ENCODE measurements at places on chromosomes 7 and 10.

DNA sequence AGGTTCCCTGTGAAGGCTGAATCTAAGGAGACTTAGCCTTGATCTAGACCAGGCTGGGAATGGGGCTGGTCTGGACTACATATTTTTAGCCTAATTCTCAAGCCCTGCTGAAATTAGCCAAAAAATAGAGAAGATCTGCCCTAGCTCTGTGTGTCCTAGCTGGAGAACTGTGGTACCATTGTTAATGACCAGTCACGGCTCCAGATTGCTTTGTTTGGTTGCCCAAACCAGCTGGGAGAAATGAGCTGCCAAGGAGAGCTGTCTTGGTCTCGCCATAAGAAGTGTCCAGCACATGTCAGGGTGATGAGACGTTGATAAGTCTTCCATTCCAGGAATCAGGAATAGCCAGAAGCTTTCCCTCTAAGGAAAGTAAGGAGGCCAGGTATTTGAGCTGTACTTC is 20.7 kb downstream of the GBX1 start:
- DNase-seq, result no peak

DNA sequence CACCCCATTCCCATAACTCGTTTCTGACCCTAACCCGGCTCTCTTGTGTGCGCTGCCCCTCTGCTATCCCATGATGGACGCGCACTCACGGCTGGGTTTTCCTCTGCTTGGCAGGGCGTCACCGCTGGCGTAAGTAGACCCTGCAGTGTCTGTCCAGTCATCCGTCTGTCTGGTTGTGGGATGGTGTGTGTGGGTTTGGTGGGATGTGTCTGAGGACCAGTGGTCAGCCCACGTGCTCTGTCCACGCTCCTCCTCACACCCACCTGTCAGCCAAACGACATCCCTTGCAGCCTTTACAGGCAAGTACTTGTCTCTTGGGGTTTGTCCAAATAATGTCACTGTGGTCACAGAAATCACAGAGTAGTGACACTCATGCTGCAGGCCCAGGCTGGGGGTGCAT is 20.8 kb downstream of the LDB3 start:
- no peak for DNase-seq

DNA sequence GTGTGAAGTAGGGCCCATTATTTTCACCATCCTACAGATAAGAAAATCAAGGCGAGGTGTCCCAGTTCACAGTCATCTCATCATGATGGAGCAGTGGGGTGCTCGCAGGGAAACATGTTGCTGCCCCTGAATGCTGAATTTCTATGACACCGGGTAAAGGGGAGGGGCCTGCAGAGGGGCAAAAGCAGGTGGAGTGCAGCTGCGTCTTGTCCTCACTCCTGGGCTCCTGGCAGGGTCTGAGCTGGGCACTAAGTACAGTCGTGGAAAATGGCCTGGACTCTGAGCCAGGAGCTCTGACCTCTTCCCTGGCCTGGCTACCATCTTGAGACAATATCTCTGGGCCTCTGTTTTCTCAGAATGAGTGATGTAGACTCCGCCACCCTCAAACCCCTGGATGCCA is 253.1 kb upstream of the PITRM1 start:
- no peak for DNase-seq

GRCh38 chr7:36019538-36019937 is 133.5 kb upstream of the EEPD1 start:
- DNase-seq, result no peak

DNA sequence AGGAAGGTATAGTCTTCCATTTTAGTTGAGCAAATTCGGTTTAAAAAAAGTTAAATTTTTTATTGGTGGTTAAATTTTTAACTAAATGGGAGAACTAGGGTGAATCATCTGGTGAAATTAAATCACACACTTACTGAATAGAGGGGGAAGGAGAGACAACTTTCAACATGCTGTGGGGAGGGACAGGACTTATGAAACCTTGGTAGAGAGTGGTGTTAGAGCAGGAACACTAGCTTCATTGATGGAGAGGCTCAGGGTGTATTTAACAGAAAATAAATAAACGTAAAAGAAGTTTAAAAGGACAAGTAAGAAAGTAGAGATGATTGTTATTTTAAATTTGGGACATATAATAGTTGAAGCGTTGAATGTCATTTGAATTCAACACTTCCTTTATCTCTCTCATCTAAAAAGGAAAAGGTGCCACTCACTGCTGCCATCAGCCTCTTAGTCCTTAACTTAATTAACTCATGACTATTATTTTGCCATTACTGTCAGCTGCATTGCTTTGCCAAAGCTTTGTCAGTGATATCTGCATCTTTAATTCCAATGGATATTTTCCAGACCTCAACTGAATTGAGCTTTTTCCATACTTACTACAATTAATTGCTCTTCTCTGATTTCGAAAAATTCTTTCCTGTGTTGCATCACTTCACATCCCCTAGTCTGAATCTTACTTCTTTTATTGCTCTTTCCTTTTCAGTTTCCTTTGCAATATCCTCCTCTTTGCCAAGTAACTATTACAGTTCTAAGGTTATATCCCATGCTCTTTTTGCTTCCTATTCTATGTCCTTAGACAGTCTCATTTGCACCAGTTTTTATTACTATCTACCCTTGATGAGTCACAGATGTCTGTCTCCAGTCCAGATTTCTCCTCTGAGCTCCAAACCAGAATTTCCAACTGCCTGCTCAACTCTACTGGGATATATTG is 71.7 kb downstream of the GNAT3 start:
- DNase-seq, result no peak

GRCh38 chr7:108308903-108309302 is 147.3 kb downstream of the NRCAM start:
- no peak for DNase-seq

- no peak for DNase-seq
These were observed 130.3 kb downstream of the NRF1 start for GRCh38 chr7:129741743-129742213.

DNA sequence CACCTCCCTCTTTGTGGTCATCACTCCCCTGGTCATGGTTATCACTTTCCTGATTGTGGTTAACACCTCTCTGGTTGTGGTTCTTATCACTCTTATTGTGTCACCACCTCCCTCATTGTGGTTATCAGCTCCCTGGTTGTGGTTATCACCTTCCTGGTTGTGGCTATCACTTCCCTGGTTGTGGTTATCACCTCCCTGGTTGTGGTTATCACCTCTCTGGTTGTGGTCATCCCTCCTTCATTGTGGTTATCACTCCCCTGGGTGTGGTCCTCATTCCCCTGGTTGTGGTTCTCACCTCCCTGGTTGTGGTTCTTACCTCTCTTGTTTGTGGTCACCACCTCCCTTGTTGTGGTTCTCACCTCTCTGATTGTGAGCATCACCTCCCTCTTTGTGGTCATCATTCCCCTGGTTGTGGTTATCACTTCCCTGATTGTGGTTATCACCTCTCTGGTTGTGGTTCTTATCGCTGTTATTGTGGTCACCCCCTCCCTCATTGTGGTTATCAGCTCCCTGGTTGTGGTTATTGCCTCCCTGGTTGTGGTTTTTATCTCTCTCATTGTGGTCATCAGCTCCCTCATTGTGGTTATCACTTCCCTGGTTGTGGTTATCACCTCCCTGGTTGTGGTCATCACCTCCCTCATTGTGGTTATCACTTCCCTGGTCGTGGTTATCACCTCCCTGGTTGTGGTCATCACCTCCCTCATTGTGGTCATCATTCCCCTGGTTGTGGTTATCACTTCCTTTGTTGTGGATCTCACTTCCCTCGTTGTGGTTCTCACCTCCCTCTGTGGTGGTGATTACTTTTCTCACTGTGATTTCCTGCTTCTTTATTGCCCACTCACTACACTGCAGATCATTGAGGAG is 106.7 kb downstream of the GPR26 start:
- no peak for DNase-seq

- DNase-seq, result no peak
These were observed 169.3 kb downstream of the MAGI2 start for GRCh38 chr7:79284211-79284610.

DNA sequence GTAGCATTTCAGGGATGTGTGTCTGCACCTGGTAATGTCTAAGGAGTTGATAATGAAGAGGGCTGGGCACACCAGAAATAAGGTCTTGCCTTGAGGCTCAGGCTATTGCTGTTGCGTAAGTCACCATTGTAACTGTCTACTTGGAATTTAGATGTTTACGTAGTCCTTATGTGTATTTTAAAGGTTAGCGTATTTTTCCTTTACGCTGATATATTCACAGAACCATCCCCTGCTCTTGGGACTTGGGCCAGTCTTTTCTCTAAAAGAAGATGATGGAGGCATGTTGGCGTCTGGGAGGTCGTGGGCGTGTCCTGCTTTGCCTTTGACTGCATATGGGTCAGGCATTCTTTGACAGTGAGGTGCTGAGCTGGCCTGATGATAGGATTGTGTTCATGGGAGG is 14.7 kb downstream of the WDR37 start:
- no peak for DNase-seq

GRCh38 chr10:29064680-29065079 is 224.2 kb upstream of the LYZL1 start:
- DNase-seq, result no peak

DNA sequence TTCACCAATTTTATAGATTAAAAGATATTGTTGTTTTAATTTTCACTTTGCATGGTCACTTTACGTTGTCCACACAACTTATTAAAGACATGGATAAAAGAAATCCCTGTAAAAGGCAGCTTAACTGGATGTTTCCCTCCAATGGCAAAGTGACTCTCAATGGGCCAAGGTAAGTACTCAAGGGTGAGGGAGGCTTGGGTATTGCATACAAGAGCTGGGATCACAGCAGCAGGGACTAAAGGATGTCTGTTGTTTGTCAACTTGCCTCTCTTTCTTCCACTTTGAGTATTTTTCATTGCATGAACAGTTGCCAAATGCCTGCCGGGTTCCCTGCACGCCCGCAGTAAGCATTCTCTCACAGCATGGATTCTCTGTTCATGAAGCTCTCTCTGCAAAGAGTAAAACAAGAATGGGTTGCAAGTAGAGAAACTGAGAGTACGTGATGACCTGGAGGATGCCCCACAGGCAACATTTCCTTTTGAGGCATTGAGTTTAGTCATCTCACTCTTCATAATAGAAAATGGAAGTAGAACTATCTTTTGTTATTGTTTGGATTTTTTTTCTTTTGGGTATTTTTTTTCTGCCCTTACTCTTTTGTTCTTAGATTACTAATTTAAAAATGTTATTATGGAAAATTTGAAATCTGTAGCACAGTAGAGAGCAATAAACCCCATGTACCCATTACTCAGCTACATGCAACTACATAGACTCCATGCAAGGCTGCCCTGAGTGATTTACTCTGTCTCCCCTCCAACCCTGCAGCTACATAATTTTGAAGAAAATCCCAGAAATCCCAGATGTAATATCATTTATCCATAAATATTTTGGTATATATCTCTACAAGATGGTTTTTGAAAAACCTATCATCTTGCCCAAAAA is 26.3 kb downstream of the GPR141 start:
- DNase-seq, result no peak

GRCh38 chr10:32263300-32263699 is 83.7 kb downstream of the EPC1 start:
- DNase-seq, result no peak

DNA sequence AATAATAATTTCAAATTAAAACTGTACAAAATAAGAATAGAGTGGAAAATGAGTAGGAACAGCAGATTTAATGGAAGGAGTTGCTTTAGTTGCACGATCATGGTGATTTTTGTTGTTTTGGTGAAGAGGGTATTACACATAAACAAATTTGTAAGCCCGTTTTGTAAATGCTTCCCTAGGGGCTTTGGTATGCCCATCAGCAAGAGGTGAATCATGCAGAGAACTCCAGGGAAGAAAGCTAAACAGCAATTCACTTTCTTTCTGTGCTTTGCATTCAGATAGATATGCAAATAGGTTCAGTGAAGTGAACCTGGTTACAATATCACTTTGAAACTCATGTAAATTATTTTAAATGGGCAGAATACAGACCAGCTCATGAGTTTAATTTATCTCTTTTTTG is 422.2 kb upstream of the MTPN start:
- no peak for DNase-seq

DNA sequence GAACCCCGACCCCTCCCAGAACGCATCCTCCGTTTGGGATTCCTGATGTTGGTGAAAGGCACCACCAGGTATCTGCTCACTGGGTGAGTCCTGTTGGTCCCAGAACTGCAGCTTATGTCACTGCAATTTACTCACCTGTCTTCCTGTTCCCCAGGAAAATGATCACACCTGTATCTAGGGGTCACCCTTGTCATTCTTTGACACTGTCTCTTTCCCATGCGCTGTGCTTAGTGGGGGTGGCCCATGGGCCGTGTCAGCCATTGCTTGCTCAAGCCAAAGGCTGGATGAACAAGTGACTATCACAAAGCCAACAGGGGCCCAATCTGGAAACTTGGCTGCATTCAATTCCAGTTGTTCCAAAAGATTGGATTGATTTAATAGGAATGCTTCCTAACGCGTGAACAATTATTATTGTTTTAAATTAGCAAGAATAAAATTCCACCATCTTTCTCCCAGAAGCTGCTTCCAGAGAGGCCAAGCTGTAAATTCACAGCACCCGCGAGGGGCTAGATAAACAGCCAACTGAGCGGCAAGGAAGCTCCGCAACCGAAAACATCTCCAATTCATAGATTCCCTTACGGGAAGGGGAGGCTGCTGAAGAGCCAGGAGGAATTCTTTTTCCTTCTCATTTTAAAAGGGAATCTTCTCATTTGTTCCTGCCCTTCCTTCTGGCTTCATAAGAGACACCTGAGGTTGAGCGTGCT is 134.8 kb upstream of the ZMIZ1 start:
- no peak for DNase-seq

GRCh38 chr7:114932991-114933390 is 11.1 kb downstream of the MDFIC start:
- no peak for DNase-seq

DNA sequence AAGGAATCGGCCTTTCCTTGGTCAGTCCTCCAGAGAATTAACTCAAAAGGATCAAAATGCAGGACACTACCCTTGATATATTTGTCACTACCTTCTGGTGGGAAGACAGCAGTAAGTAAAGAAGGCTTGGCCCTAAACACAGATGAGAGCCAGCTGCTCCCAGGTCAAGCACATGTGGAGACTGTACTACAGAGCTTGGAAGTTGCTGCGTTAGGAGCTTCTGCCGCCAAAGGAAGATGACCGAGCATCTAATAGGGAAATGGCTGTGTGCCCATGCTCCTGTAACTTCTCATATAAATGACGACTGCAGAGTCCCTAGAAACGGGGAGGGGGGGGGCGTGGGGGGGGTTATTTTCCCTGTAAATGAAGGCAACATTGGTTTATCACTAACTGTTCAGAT is 59.0 kb downstream of the PODXL start:
- DNase-seq, result no peak

DNA sequence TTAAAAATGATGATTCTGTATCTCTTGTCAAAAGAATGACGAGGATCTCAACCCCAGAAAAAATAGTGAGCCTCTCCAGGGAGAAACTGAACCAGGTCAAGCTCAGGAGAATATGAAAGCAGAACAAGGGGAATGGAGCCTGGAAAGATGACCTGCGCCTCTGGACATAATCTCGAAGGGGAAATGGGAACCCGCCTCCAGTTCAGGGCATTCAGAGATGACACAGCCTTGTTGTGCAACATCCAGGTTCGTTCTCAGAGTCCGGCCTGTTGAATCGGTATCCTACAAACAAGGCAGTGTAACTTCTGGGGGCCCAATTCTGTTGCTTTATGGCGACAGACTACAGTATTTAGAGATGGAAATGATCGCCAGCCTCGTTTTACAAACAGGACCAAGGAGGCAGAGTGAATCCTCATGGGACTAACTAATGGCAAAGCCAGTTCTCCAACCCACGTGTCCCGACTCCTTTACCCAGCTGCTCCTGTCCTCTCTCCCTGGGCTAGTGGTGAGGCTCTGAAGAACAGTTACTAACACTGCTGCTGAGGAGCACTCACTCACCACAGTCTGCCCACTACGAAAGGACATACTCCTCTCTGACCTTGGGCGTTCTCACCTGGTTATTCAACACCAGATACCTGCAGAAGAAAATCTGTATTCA is 67.6 kb downstream of the JAZF1 start:
- DNase-seq, result no peak

All from stimulated activated CD4-positive, alpha-beta T cell treated with anti-CD3 and anti-CD28 coated beads, Interleukin-1b, Interleukin-23, amount 100 ng/mL, for 1 hour (primary cell).